Thoracic aorta (tissue), 2 donors: ENCODE measurements at places on chromosomes 2 and 18. TPM values are rescaled to one million over a fixed set of nuclear protein-coding genes. Genes with fewer than 3 reads are reported as not detected.

Gene ZNF516
- 19.5 TPM for total RNA-seq

Gene C2orf66
- total RNA-seq: not detected

Gene GPR45
- total RNA-seq: not detected

Gene GPAT2
- total RNA-seq: 6.9 TPM

Gene IL1A
- 0.56 TPM for total RNA-seq

Gene SPDYA
- total RNA-seq: 3.0 TPM

Gene GCG
- total RNA-seq: not detected

Gene FLACC1
- 11.1 TPM for total RNA-seq

Gene REG3G
- not detected for total RNA-seq

Gene BCL11A
- 0.99 TPM for total RNA-seq

Gene SKA1
- not detected for total RNA-seq

Gene AFF3
- total RNA-seq: 9.9 TPM
